AG09319 (cell line): ENCODE measurements at places on chromosomes 3 and 15.
A peak's percentile ranks its signal among the peaks of the same experiment; 100 is the strongest.

- peak; percentile 11 for DNase-seq
Measured at GRCh38 chr15:57861815-57862586, 155.5 kb downstream of the POLR2M start.

- no peak for DNase-seq
Measured at GRCh38 chr3:133293397-133294110, 106.3 kb upstream of the BFSP2 start.

DNA sequence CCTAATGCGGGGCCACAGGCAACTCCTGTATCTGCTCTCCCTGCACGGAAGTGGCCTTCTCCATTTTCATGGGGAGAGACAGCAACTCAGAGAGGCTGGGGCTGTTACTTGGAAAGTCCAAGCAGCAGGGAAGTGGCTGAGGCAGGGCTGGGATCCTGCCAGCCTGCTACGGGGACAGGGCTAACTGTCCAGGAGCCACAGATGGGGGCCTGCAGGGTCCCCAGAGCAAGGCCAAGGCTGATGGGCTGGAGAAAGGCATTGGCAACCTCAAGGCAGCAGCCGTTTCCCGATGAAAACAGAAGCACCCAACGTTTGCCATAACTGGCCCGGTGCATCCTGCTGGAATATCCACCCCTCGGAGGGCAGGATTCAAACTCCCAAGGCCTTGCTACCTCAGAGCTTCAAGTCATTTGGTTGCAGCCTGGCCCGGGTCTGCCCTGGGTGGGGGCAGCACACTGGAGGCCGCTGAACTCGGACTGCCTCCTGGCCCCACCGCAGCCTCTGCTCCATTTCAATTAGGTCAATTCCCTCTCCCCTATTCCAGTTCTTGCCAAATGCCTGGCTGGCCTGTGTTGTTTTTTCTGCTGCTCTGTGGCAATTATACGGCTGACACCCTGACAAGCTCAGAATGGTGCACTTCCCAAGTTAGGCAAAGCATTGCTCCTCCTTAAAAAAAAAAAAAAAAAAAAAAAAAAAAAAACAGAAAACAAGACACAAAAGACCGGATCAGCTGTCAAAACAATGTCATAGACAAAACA lies 143.5 kb downstream of the NUP210 start:
- no peak for DNase-seq

DNA sequence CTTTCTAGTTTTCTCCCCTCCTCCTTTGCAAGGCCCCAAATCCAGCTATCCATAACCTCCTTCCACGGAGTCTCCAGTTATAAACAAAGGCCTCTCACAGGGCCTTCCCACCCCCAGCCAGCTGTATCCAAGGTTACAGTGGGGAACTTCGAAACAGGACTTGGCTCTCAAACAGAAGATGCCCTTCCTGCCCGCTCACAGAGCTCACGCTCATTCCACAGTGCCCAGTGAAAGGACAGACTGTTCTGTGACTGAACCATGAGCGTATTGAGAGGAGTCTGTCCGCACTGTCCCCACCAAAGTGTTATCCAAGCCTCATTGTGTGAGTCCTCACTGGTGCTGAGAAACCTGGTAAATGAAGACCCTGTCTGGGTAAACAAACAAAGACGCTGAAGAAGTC lies 35.4 kb downstream of the ARHGAP31 start:
- no peak for DNase-seq

- peak; percentile 62 for DNase-seq
Measured at GRCh38 chr3:140898340-140899180, 43.1 kb upstream of the SLC25A36 start.

- DNase-seq: no peak
Measured at GRCh38 chr3:120839120-120839519, 68.9 kb upstream of the STXBP5L start.

- no peak for DNase-seq
Measured at GRCh38 chr3:152331998-152332397, 63.3 kb downstream of the MBNL1 start.

- no peak for DNase-seq
Measured at GRCh38 chr3:74722211-74722610, 107.8 kb upstream of the CNTN3 start.

GRCh38 chr3:97979610-97980009 lies 7.4 kb upstream of the RIOX2 start:
- DNase-seq: no peak

DNA sequence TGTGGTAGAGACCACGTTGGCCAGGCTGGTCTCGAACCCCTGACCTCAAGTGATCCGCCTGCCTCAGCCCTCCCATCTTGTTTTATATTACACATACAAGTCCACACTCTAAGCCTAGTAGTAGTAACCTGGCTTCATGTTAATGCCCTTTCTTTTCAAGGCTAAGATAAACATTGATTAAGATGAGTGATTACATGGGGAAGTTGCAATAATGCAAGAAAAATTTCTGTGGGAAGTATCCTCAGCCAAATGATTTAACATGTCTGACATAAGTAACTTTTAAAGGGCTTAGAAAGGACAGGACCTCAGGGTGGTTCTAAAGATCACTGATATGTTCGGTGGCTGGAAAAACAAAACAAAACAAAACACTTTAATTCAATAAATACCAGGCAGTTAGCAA lies 72.1 kb downstream of the SFMBT1 start:
- no peak for DNase-seq

DNA sequence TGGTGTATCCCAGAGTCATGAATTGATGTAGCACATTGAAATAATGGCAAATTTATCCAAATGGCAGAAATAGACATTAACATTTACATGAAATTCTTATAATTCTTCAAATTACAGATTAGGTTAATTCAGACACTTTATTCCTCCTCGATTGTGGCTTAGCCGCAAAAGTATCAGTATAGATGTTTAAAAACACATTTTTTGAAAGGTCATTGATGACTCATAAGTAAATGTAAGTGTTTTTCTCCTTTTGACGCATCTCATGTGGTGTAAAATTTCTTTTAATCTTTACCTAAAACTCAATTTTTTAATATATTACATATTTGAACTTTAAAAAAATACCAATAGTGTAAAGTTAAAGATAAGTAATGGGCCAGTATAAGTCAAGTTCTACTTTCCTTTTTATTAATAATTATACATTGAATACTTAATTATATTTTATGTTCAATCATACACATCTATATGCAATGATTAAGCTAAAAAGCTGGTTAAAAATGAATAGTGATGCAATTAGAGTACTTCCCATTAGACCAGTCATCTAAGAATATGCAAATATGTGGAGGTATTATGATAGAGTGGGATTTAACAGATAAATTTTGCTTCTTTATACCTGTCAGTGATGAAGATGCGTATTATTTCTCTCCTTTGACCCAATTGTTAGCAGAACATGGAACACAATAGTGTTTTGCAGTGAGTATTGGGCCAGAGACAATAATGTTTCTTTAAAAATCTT lies 678.1 kb upstream of the DPPA4 start:
- no peak for DNase-seq
